NCI-H2171 (cell line): ENCODE measurements at places on chromosomes 6 and 20.
A peak's percentile ranks its signal among the peaks of the same experiment; 100 is the strongest.

GRCh38 chr6:1118287-1118647, 193.6 kb upstream of the FOXQ1 start:
- DNase-seq: no peak

DNA sequence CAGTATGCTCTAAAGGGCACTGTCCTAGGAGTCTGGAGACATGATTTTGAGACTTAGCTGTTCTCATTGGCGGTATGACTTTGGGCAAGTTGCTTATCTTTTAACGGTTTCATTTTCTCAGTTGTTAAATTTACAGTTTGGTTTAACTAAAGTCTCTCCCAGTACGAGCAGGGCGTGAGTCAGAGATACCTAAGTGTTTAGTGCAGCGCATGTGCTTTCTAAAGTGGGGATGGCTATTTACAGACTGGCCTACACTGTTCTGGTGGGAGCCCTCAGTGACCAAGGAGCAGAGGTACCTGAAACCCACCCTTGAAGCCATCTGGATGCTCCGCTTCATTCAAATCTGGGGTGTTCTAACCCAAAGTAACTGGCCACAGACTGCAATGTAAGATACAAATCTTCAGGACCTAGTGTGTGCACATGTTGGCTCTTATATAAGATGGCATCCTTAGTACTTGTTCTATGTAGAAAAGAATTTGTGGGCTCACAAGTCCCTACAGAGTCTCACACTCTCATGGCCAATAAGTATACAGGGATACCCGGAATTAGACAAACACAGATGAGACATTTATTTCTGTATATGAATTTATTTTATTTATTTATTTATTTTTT, 10.7 kb downstream of the MSH5 start:
- no peak for DNase-seq

GRCh38 chr20:45323731-45324130, 15.6 kb upstream of the MATN4 start:
- DNase-seq: no peak

- no peak for DNase-seq
These were observed 102.4 kb upstream of the ISM1 start for GRCh38 chr20:13118676-13119075.

DNA sequence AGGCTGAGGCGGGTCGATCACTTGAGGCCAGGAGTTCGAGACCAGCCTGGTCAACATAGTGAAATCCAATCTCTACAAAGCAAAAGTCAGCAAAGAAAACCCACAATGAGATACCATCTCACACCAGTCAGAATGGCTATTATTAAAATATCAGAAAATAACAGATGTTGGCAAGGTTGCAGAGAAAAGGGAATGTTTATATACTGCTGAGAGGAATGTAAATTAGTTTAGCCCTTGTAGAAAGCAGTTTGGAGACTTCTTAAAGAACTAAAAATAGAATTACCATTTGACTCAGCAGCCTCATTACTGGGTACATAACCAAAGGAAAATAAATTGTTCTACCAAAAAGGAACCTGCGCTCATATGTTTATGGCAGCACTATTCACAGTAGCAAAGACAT, 16.7 kb upstream of the GCM1 start:
- DNase-seq: no peak

DNA sequence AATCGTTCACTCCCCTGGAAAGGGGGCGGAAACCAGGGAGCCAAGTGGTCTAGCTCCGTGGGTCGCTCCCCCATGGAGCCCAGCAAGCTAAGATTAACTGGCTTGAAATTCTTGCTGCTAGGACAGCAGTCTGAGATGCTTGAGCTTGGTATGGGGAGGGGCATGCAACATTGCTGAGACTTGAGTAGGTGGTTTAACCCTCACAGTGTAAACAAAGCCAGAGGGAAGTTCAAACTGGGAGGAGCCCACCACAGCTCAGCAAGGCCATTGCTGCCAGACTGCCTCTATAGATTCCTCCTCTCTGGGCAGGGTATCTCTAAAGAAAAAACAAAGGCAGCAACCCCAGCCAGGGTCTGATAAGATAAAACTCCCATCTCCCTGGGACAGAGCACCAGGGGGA, 43.2 kb downstream of the COL21A1 start:
- DNase-seq: no peak

GRCh38 chr20:23142162-23143050, 56.3 kb upstream of the CD93 start:
- no peak for DNase-seq

DNA sequence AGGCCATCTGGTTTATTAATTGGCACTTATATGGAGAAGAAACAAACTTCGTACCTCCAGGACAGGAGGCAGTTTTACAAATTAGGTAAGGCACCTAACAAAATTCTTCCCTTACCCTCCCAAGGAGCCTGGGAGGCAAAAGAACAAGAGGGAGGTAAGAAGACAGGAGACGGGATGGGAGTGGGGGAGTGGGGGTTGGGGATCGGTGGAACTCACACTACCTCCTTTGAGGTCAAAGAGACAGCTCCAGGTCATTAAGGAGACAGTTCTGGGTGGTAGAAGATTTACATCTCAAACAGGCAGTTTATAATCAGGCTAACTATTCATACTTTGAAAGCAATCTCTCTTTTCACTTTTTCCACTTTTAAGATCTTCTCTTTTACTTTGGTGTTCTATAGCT, 112.3 kb upstream of the HDAC2 start:
- no peak for DNase-seq

DNA sequence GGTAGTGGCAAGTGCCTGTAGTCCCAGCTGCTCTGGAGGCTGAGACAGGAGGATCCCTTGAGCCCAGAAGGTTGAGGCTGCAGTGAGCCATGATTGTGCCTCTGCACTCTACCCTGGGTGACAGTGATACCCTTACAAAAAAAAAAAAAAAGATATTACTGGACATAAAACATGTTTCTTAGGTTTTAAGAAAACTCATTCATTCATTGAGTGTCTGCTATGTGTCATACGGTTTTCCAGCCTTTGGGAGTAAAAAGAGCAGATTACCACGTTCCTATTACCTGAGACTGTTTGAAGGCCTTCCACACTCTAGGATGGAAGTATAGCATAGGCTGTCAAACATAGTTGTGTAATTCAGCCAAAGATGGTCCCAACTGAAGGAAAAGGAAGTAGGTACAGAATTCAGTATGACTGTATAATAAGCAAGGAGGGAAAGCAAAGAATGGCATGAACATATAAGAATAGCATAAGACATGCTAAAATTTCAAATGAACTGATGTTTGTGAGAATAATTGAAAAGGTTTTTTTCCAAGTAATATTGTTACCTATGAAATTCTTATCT, 22.0 kb downstream of the STXBP5 start:
- no peak for DNase-seq

GRCh38 chr6:169779896-169780295, 28.5 kb downstream of the ERMARD start:
- DNase-seq: no peak

GRCh38 chr6:69813508-69813907, 16.7 kb upstream of the LMBRD1 start:
- DNase-seq: no peak

DNA sequence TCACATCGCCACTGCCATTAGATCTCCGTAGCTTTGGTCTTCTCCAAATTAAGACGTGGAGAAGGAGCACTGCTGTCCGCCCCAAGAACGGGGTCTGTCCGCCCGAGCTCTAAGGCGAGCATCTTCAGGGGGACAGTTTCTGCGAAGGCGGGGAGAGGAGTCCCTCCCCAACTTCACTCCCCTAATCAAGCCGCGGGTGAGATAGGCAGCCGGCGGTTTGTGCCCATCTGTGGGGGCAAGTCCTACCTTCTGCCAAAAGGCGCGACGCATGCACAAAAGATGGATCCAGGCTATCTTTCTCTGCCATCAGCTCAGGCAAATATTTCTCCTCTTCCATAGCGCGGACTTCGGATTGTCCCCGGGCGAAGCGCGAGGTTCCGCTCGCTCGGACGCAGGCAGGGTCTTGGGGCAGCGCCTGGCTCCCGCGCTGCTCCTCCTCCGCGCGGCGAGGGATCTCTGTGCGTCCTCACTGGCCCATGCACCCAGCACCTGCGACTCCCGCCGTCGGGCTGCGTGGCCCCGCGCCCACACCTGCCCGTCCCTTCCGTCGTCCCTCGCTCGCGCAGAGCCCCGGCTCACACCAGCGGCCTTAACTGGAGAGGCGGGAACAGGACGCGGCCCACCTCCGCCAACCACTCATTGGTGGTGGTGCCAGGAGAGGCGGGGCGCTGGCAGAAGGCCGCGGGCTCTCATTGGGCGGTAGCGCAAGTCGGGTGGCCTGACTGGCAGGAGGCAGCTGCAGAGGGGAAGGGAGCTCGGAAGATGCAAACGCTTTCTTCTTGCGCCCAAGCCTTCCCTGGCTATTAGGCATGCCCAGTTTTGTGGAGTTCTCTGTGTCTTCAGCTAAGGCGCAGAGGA, at the start of gene KHDRBS2:
KHDRBS2 (minus strand) TSS at position 614 of the 858 bp plus-strand sequence.
- peak; percentile 17 for DNase-seq

- no peak for DNase-seq
These were observed 44.9 kb upstream of the DST start for GRCh38 chr6:56687551-56687950.

- no peak for DNase-seq
These were observed 199.9 kb downstream of the LRFN2 start for GRCh38 chr6:40387127-40387870.

DNA sequence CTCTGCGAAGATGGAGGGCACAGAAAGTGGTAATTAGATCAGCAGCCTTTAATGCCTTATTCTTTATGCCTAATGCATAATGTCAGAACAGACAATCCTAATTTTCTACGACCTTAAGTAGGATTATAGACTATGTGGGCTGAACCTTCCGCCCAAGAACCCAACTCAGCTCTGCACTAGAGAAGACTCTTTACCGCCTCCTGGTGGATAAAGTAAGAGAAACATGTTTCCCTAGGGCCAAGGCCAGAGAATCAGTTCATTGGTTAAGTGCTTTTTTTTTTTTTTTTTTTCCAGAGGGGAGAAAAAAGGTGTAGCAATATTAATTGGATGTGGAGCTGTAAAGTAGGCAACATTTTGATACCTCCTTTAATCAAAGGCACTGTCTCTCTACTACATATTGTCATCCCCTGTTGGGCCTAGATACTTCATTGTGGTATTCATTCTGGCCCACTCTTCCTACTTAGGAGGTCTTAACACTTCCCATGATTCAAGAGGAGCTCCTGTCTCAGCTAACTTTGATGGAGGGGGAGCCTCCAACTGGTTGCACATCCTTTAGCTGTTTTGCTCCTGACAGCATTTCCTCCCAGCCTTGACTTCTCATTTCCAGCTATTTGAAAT, 124.9 kb upstream of the NRN1 start:
- DNase-seq: no peak
